ENCODE measurements at places on chromosomes 2 and 18.

DNA sequence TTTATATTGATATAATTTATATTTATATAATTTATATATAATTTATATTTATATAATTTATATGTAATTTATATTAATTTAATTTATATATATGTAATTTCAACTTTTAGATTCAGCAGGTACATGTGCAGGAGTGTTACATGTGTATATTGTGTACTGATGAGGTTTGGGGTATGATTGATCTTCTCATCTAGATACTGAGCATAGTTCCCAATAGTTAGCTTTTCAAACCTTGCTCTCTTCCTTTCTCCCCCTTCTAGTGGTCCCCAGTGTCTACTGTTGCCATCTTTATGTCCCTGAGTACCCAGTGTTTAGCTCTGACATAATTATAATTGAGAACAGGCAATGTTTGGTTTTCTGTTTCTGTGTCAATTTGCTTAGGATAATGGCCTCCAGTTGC lies 1335.3 kb upstream of the CDH2 start:
- no peak for DNase-seq

DNA sequence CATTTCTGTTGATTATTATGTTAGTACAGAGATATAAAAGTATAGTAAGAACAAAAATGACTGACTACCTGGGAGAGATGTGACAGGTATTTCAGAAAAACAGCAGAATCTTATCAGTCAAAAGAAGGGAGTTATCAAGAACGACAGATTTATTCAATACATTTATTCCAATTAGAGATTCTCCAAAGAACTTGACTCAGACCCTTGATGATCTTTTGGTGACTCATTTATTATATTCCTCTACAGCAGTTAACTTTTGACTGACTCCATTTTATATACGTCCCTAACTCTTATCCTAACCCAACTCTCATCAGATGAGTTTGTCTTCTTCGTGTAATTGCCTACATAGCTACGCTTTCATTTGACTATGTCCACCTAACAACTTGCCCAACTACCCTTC lies 91.1 kb downstream of the C2orf74 start:
- no peak for DNase-seq

DNA sequence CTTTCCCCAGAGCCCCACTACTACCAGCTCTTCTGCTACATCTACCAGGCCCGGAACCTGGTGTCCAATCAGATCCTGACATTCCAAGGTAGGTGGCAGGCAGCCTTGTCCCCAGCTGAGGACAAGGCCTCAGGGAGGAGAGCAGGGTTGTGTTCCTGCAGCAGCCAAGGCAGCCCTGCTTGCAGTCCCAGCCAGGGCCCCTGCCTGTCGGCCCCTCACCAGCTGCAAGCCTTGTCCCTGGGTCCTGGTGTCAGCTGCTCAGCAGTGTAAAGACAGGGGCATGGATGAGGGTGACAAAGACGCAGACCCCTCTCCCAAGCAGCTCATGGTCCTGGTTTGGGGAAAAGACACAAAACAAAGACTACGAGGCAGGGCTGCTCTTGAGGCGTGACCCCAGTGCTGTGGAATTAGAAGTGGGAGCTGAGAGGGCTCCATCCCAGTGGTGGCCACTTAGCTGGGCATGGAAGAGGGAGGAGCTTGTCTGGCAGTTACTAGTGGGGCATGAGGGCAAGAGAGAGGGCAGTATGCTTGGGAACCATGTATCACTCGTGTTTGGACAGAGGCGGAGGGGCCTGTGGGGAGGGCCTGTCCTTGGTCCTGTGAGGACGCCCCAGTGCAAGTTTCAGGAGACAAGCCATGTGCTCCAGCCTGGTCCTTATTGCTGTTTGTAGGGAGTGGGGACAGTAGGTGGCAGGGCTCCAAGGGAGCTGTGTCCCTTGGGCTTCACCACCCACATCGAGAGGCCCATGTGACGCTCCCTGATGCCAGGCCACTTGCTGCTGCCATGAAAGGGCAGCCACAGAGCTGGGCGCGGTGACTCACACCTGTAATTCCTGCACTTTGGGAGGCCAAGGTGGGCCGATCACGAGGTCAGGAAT lies 47.5 kb downstream of the LMAN2L start:
- no peak for DNase-seq

DNA sequence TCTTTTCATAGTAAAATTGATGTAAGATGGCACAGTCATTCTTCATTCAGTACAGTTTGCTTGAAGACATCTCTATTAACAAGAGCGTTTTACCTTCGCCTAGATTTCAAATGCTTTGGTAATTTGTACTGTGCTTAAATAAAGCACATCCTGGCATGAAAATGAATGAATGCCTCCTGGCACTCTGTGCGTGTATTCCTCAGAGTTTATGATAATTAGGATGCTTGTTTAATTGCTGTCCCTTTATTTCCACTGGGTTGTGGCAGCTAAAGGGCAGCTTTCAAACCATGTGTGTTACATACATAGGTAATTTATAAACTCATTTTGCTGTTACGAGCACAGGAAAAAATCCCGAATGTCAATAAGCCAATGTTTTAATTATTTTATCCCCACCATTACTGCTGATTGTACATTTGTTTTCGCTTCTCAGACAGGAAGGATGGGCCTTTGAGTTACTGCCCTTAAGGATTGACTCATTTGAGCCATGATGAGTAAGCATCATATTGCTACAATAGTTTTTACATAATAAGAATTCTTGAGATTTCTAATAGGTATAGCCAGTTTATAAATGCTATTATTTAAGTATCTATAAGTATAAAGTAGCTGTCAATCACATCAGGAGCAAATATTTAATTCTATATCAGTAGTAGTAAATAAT lies 516.5 kb downstream of the XIRP2 start:
- no peak for DNase-seq

GRCh38 chr18:21230436-21230835 lies 11.6 kb upstream of the GREB1L start:
- DNase-seq: no peak

- DNase-seq: peak; percentile 10
These were observed 146.3 kb upstream of the TWIST2 start for GRCh38 chr2:238701341-238702206.
